Fibroblast of villous mesenchyme (primary cell): ENCODE measurements at places on chromosomes 3 and 15. TPM values are rescaled to one million over a fixed set of nuclear protein-coding genes. Genes with fewer than 3 reads are reported as not detected.

DNA sequence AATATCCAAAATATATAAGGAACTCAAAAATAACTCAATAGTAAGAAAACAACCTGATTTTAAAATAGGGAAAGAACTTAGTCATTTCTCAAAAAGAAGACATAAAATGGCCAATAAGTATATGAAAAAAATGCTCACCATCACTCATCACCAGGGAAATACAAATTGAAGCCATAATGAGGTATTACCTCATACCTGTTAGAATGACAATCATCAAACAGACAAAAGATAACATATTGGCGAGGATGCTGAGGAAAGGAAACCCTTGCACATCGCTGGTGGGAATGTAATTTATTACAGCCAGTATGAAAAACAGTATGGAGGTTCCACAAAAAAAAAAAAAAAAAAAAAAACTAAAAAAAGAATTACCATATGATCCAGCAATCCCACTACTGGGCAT lies 38.2 kb downstream of the KPNA1 start:
- DNase-seq: no peak

Gene MAP6D1
- 2.9 and 3.5 TPM in 2 replicates for total RNA-seq

- peak; percentile 50 for DNase-seq
Measured at GRCh38 chr3:120741837-120742197, 499 bp downstream of the RABL3 start.

Gene CCDC39
- total RNA-seq: under 0.01 TPM in 1 of 2 replicates, not detected in the other

- peak; percentile 20 for DNase-seq
Measured at GRCh38 chr15:96087180-96087884, 243.2 kb upstream of the NR2F2 start.

DNA sequence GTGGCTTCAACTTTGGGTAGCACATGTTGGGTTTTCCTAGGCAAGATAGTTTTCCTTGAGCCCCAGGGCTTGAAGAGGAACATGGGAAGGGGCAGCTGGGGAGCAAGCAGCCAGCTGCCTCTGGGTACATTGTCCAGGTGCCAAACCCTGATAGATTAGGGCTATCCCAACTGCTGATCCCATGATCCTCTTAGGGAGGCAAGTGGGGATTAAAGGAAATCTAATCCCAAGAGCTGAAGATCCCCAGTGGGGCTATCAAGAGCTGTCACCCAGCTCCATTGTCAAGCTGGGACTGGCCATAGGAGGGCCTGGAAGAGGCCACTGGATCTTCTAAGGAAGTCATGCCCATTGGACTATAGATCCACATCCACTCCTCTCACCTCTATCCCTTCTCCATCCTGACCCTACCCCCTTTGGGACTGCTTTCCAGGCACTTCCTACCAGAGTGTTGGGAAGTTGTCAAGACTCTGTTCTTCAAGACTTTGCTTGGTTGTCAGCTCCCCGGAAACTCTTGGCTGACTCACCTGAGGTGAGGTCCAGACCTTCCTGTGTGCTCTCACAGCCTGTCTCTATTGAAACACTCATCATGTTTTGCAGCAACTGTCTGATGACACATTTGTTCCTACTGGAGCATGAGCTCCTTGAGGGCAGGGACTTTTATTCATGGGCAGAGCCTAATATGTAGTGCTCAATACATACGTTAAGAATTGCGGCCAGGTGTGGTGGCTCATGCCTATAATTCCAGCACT lies 5.9 kb downstream of the CAMK2N2 start:
- no peak for DNase-seq

Gene APOD
- total RNA-seq: 1.3 and 3.5 TPM in 2 replicates

Gene TRIM59
- total RNA-seq: 29.6 and 47.5 TPM in 2 replicates

DNA sequence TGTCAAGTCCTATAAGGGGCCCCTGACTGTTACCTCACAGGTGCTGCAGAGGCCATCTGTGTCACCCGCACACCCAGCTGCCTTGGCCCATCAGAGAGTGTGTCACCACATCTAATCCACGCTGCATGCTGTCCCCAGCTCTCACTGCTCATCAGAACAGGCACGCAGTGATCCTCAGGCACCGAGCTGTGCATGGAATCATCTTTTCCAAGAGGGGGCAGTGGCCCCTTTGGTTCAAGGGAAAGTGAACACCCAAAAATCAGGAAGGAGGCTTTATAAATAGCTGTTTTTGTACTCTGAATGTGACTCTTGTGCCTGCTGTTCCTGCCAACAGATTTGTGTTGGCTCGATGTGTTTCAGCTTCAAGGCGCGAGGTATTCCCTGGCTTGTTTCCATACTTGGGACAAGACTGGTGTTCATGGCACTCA lies 110.3 kb upstream of the ETV5 start:
- no peak for DNase-seq

Gene PYGO1
- total RNA-seq: 9.0 and 12.5 TPM in 2 replicates

- no peak for DNase-seq
Measured at GRCh38 chr3:36393563-36393962, 13.3 kb downstream of the STAC start.

Gene TNK2
- total RNA-seq: 8.4 and 12.1 TPM in 2 replicates
